CD4-positive, alpha-beta T cell treated with Interleukin-12 subunit alpha and Interleukin-12 subunit beta, for 1 hour (primary cell): ENCODE measurements at places on chromosomes 2 and 18.

DNA sequence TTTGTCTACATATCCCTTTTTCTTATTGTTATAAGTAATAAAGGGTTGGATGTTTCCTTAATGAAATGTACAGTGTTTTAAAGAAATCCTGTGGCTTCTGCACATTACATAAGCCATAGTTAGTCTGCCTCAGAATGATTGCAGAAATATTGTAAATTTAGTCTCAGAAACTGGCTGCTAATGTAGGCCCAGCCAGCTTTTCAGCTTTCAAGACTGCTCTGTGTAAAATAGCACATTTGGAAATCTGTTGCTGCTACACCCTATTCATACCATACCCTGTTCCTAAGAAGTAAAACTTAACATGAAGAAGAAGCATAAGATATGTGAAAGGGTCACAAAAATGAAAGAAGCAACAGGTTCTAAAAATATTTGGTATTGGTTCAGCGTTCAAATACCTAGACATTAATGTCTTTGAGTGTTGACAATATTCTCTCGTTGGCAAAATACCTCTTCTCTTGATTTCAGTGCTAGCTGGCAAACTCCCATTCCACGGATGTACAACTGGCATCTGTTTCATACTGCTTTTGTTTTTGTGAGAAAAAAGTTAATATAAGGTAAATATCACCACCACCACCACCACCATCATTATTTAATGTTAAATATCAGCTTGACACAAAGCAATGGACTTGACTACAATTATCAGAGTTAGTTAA is 19.2 kb upstream of the NCKAP1 start:
- DNase-seq, result no peak

DNA sequence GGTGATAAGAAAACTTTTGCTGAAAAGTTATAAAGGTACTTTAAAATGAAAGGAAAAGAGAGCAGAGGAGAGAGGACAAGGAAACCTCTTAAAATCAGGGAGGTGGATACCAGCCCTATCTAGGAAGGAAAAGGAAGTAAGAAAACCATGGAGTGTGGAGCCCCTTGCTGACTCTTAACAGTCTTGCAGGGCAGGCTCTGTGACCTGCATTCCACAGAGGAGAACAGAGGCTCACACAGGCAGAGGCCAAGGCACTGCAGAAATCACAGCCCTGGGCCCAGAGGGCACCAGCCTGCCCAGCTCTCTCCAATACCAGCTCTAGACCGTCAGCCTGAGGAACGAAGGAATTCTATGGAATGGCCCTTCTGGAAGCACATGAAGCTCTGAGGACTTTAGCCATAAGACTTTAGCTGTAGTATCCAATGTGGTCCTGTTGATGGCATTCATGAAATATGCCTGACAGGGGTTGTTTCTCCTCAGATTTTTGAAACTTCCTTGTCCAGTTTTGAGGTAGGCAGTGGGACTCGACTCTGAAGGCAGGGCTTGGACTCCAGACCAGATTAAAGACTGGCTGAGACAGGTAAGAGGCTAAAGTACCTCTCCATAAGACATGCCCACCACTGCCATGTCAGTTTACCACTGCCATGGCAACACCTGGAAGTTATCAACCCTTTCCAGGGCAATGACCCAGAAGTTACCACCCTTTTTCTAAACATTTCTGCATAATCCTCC is 216.3 kb downstream of the ANAPC1 start:
- DNase-seq, result no peak

DNA sequence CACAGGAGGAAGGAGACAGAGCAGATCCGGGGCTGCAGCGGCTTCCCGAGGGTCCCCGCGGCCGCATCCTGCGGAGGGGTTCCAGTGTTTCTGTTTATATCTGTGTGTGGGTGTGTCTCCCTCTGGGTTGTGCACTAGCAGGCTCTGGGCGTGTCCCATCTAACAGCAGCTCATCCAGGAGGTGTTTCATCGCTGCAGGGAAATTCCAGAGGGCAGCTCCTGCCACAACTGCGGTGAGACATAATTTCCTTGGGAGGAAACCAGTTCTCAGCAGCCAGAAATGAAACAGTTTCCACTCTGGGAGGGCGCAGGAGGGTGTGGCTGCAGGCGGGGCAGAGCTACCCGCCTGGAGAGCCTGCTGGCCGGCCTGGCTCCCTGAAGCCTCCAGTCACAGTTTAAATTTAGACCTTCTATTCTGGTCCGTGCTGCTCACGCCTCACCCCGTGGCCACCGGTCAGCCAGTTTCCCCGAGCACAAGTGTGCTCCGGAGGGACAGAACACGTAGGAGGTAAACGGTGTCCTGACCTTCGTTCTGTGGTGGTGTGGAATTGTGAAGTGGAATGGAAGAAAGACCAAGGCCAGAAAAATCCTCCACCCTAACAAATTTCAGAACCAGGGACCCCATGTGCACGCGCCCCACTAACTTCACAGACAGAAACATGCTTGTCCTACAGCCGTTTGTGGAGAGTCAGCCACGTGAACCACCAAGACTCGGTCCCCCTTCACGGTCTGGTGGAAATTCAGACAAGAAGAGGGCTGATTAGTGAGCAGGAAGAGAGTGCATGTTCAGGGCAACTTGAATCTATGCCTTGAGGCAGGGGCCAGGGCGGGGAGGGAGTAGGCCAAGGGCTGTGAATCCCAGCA is 50.2 kb downstream of the TEX44 start:
- peak; percentile 61 for DNase-seq

DNA sequence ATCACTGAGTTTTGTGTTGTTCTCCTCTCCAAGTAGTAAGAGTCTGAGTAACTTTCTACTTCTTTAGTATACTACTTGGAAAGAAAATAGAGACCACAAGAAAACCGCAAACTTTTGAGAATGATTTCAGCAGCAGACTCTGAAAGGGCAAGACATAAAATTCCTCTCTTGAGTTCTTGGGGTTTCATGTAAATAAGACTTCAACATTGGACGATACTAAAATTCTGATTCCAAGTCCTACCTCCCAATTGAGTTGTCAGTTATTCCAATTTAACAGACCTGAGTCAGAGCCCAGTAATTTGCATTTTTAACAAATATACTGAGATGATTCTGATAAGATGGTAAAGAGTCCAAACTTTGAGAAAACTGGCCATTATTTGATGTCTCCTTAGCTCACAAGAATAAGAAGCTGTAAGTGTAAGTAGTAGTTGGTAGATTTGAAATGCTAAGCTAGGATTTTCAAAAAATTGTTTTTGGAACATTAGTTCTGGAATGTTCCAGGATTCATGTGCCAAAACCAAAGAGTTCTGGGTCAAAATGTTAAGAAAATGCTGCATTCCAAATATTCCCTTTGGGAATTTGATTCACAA is 261.6 kb upstream of the SPOPL start:
- DNase-seq, result no peak

DNA sequence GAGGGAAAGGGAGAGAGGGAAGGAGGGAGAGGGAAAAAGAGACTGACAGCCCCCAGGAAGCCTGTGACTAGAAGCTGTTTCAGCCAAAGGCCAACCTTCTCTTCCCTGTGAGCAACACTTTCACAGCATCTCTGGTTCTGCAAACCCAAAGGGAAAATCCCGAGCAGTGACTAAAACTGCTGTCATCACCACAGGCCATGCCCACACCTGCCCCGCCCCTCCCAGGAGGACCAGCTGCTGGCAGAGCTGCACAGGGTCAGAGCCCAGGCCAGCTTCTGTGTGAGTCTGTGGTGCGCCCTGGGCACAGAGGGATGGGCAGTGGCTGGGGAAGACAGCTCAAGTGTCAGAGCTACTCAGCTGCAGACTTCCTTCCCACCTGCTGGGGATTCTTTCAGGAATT is 64.9 kb upstream of the OTOS start:
- no peak for DNase-seq

GRCh38 chr2:188199716-188200128 is 92.0 kb upstream of the GULP1 start:
- no peak for DNase-seq

DNA sequence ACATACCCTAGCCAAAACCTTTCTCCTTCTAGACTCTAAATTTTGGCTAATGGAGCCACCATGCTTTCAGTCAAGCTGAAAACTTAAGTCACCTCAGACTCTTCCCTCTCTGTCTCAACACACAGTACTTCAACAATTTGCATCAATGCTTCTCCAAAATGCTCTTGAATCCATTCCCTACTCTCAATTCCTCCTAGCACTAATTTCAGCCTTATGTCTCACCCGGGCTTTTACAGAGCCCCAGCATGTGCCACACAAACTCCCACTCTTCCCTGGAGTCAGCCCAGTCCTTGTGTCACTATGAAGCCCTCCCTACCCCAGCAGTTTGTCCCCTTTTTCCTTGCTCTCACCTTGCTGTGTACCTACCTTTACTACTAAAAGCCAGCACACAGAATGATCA is 38.7 kb downstream of the AAK1 start:
- DNase-seq, result no peak

DNA sequence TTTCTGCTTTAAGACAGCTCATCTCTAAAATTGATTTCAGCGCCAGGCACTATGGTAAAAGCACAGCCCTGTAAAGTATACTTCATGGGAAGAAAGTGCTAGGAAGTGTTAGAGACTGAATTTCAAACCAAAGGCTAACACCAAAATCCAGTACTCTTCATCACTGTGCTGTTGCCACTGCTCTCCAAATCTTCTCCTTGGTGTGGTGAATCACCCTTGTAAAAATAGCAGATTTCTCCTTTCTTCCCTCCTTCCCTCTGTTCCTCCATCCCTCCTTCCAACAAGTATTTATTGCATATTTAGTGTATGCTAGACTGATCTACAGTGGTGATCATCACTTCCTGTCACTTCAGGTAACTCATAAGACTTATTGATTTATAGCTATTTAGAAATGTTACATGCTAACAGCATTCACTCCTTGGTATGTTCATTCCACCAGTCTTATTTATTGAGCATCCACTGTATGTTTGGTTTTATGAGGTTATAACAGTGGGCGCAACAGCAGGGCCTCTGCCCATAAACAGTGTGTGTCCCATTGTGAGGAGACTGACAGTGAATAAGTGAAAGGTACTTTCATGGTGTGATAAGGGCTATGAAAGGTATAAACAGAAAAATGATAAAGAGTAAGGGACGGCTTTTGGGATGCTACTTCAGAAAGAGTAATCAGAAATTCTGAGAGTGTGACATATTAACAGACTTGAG is 20.0 kb downstream of the KDM3A start:
- DNase-seq, result no peak

DNA sequence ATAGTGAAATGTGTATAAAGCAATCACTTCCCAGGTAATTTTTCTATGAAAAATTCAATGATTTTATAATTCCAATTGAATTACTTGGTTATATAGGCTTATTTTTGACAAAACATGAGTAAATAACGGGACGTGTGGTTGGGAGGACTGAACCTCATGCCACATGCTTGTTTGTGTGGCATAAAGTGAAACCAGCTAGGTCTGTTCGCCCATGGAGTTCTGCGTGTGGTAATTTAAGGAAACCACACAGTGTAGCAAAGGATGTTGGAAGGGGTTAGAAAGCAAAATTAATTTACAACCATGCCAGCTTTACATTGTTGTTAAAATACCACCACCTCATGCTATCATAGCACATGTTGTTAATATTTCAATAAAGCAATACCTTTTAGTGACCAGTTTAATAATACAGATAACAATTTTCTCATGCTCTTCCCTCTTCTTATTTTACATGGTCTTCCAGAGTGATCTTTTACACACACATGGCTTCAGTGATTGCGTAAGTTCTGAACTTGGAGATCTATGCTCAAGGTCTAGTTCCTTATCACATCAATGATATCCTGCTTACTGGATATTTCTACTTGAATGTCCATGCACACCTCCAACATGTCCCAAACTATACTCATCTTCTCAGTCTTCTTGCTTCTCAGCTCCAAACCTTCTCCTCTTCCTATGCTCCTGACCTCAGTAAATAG is 156.4 kb upstream of the ITGA4 start:
- DNase-seq, result peak; percentile 74

DNA sequence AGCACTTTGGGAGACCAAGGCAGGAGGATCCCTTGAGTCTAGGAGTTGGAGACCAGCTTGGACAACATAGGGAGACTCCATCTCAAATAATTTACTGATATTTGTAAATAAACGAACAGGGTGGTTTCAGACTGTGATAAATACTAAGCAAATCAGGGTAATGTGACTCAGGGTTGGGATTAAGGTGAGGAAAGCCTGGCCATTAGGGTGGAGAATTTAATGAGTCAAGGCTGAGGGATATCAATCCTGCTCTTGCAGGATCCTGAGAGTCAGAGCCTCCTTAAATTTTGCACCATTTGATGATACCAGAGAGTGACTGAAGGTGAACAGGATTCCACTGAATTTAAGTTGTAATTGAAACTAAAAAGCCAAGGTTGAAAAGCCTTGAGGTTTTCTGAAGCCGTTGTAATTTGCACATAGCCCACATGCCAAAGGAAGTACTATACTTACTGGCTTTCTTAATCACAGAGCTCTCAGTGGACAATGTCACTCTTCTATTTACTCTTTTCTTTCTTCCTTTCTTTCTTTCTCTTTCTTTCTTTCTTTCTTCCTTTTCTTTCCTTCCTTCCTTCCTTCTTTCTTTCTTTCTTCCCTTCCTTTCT is 28.6 kb upstream of the AP1S3 start:
- peak; percentile 3 for DNase-seq

- no peak for DNase-seq
Observed at GRCh38 chr2:188187726-188188125, 103.9 kb upstream of the GULP1 start.
